ENCODE measurements at places on chromosomes 3 and 15.

DNA sequence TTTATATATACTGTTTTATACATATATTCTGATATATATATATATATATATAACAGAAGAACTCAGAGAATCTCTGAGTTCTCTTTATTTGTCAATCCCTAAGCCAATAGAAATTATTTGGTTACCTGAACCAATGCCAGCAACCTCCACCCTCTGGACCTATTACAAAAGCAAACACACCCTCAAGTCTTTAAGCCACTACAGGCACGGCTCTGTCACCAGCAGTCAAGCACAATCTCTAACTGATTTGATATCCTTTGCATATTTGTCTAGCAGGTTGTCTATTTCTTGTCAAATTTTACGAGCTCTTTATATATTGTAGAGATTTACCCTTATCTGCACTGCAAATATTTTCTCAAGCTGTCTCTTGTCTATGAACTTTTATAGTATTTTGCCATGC is 66.6 kb upstream of the TOPAZ1 start:
- no peak for DNase-seq

- DNase-seq = no peak
These were observed 552.3 kb downstream of the FOXP1 start for GRCh38 chr3:71031181-71031580.

- DNase-seq = no peak
These were observed 86.5 kb downstream of the ST6GAL1 start for GRCh38 chr3:187016639-187017345.

DNA sequence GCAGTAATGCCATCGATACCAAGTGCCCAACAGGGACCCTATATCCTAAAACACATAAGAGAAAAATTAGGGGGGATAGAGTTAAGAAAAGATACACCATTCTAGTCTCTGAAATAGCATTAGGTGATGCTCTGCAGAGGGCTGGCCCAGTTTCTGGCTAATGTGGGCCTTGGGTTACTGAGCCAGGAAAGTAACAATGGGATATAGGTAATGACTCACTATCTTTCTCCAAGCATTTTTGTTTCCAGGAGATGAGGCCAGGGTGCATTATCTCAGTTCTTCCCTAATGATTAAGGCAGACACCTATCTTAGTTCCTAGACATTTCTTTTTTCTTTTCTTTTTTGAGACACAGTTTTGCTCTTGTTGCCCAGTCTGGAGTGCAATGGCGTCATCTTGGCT is 50.0 kb downstream of the PRKAR2A start:
- no peak for DNase-seq

DNA sequence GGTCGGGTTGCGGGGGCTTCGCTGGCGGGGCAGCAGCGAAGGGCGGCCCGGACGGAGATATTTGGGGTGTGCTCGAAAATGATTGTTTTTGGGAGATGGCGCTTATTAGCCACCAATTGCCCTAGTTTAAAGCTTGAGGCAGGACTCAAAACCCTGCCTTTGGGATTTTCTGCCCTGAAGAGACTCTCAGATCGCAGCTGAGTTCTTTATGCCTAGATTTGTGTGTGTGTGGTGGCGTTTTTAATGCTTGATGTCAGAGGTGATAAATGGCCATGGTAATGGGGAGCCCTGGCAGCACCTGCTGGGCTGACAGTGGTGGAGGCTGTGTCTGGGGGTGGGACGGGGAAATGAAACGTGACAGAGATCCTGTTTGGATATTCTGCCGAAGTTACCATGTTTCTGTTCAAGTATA is 604 bp downstream of the KCTD6 start:
- peak; percentile 48 for DNase-seq

DNA sequence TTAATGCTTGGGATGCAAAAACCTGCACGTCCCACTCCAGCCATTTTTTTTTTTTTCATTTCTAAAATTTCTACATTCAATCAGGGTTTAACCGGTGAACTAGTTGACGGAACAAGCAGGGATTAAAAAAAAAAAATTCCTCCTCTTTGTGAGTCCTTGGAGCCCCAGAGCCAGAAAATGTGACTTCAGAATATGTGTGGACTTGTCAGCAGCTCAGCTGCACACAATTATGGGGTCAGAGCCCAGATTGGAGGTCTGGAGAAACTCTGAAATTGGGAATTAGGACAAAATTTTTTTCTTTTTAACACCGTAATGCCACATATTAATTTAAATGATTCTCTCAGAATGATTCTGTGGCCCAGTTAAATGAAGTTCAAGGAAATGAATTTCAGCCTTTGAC is 921.0 kb upstream of the CFAP20DC start:
- no peak for DNase-seq

DNA sequence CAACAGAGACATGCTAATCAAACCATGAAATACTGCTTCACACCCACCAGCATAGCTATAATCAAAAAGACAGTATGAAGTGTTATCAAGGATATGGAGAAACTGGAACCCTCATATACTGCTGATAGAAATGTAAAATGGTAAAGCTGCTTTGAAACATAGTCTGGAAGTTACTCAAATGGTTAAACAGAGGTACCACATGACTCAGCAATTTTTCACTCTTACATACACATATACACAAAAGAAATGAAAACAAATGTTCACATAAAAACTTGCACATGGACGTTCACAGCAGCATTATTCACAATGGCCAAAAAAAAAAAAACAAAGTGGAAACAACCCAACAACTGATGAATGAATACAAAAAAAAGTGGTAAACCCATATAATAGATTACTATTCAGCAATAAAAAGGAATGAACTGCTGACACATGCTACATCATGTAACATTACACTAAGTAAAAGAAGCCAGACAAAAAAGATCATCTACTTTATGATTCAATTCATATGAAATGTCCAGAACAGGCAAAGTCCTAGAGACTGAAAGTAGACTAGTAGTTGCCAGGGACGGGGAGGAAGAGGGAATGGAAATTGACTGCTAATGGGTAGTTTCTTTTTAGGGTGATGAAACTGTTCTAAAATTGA is 23.2 kb downstream of the ZNF148 start:
- DNase-seq = peak; percentile 36

DNA sequence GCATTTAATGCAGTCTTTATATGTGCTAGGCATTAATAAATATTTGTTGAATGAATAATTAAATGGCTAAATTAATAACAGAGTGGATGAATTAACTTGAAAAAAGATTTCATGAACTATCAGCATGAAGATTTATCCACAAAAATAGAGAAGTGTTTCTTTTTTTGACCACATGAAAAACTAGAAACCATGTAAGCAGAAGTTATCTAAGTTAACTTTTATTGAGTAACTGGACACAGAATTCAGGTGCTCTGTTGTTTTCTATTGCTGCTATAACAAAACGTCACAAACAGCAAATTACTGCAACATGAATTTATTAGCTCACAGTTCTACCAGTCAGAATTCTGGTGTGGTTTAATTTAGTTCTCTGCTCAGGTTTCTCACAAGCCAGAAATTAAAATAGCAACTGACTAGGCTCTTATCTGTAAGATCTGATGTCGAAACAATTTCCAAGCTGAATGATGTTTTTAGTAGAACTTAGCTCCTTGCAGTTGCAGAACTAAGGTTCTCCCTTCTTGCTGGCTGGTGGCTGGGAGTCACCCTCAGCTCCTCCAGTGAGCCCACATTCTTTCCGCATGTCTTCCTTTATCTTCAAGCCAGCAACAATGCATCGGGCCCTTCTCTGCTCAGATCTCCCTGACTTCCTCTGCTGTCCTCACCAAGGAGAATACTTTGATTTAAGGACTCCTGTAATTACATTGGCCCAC is 810.2 kb upstream of the ALCAM start:
- DNase-seq = no peak

GRCh38 chr3:149848688-149849087 is 35.7 kb downstream of the RNF13 start:
- DNase-seq = no peak

GRCh38 chr3:107954845-107955244 is 136.0 kb downstream of the CD47 start:
- DNase-seq = no peak

All from RKO (cell line).